A549 treated with GW870086 at 1 μM for 4 hours (cell line): ENCODE measurements at places on chromosomes 3 and 15. TPM values are rescaled to one million over a fixed set of nuclear protein-coding genes. Genes with fewer than 3 reads are reported as not detected.

The ATRIP gene
- 7.9 to 10.4 TPM (median 8.4 TPM) in 5 replicates for total RNA-seq

The GNAT1 gene
- not detected in 5 replicates for total RNA-seq

The PLA2G4F gene
- not detected in 5 replicates for total RNA-seq

The SCG5 gene
- 1.8 to 3.2 TPM (median 2.7 TPM) in 5 replicates for total RNA-seq

The GABRG3 gene
- 0.15 to 0.81 TPM (median 0.31 TPM) in 4 of 5 replicates, not detected in the other for total RNA-seq

The CDCP1 gene
- total RNA-seq = 9.8 to 11.7 TPM (median 10.5 TPM) in 5 replicates

The SLC2A2 gene
- not detected in 5 replicates for total RNA-seq

The TRPM1 gene
- total RNA-seq = not detected in 5 replicates

The MCF2L2 gene
- 0.07 to 0.55 TPM (median 0.13 TPM) in 4 of 5 replicates, not detected in the other for total RNA-seq

The KCNAB1 gene
- total RNA-seq = not detected in 5 replicates

The GOLGA8Q gene
- not detected in 5 replicates for total RNA-seq

The SAMD7 gene
- total RNA-seq = not detected in 5 replicates

The FBXW12 gene
- not detected in 5 replicates for total RNA-seq

The TRPM7 gene
- 20.6 to 24.4 TPM (median 24.0 TPM) in 5 replicates for total RNA-seq

The FOXL2NB gene
- 0.69 to 1.4 TPM (median 1.2 TPM) in 5 replicates for total RNA-seq

The TOPAZ1 gene
- total RNA-seq = not detected in 5 replicates

The SLC24A1 gene
- total RNA-seq = 2.2 to 5.0 TPM (median 4.1 TPM) in 5 replicates

The EFL1 gene
- 20.4 to 32.2 TPM (median 23.2 TPM) in 5 replicates for total RNA-seq

The SUSD5 gene
- total RNA-seq = 2.9 to 4.2 TPM (median 3.4 TPM) in 5 replicates

The PRICKLE2 gene
- total RNA-seq = 2.2 to 2.9 TPM (median 2.4 TPM) in 5 replicates

The MYLK gene
- 10.5 to 16.3 TPM (median 12.6 TPM) in 5 replicates for total RNA-seq

The SLCO2A1 gene
- total RNA-seq = 0.07 to 0.21 TPM (median 0.15 TPM) in 4 of 5 replicates, not detected in the other

The TGM5 gene
- total RNA-seq = not detected in 5 replicates

The LRRC3B gene
- total RNA-seq = not detected in 5 replicates
